ENCODE measurements at places on chromosomes 4 and X. TPM values are rescaled to one million over a fixed set of nuclear protein-coding genes. Genes with fewer than 3 reads are reported as not detected.

DNA sequence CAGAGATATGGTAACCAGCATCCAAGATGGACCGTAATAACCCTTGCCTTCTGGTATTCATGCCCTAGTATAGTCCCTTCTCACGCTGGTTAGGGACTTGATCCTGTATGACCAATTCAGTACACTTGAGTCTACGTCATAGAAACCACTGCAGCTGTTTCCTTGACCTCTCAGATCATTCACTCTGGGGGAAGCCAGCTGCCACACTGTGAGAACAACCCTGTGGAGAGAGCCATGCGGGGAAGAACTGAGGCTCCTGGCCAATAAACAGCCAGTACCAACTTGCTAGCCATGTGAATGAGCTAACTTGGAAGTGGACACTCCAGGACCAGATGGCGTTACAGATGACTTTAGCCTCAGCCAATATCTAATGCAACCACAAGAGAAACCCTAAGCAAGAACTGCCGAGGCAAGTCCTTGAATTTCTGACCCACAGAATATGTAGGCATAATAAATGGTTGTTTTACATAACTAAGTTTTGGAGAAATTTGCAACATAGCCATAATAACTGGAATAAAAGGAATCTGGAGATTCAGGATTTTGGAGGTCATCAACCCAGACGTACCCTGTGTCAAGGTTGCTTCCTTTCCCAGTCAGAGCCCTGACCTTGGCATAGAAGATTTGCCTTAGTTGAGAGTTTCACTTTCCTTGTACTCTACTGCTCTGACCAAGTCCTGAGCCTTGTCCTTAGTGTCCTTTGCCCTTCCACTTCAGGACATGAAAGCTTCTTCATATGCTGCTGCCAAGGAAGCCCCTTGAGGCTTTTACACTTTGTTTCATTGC is 87.3 kb upstream of the ZNF81 start:
- no peaks in the 10 kb centered on the region for H3K36me3 ChIP-seq
- no peak for DNase-seq
- no peak overlapping the region for H3K4me3 ChIP-seq

DNA sequence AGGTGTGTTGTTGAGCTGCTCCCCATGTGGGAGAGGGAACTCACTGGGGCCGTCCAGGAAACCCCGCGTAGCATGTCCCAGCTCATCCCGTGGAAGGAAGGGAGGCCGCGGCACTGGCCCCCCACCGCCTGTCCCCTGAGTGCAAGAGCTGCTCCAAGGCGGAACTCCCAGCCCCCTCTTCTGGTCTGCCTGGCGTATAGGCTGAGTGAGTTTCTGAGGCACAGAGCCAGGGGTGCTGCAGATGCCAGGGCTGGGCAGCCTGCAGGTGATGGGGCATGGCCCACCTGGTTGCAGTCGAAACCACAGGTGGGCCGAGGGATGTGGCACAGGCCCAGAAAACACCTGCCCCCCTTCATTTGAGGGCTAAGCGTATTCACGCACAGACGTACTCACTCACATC is 49.6 kb downstream of the ABLIM2 start:
- no peak overlapping the region for H3K4me3 ChIP-seq
- DNase-seq: no peak
- no peaks in the 10 kb centered on the region for H3K36me3 ChIP-seq
- no peaks in the 10 kb centered on the region for H3K27me3 ChIP-seq

DNA sequence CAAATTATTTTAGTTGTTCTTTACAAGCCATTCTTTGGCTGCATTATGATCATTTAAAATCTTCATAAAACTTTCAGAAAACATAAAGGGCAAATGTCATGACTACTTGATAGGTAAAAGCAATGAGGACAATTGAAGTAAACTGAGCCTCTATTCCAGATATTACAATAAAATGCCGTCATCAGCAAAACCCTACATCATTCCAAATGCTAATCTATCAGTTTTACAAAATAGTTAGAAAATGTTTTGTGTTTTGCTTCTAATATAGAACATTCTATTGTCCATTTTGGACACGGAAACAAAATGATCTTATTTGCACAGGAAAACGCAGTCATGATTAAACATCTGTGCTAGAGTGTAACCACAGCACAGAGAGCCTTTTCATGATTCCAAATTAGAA is 1330.6 kb upstream of the ADGRL3 start:
- H3K4me1 ChIP-seq: no peaks in the 10 kb centered on the region
- no peak overlapping the region for H3K4me3 ChIP-seq
- H3K27ac ChIP-seq: no peak overlapping the region
- no peaks in the 10 kb centered on the region for H3K27me3 ChIP-seq

DNA sequence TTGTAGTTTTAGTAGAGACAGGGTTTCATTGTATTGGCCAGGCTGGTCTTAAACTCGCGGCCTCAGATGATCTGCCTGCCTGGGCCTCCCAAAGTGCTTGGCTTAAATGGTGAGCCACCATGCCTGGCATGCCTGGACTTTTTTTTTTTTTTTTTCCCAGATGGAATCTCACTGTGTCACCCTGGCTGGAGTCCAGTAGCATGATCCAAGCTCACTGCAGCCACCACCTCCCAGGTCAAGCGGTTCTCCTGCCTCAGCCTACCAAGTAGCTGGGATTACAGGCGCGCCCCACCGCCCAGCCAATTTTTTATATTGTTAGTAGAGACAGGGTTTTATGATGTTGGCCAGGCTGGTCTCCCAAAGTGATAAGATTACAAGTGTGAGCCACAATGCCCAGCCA is 8.4 kb downstream of the UBE2K start:
- DNase-seq: no peak
- H3K27ac ChIP-seq: no peak overlapping the region
- peaks cover 3% of the 10 kb centered on the region for H3K36me3 ChIP-seq

Gene C4orf51
- not detected for total RNA-seq

Data from naive thymus-derived CD4-positive, alpha-beta T cell (primary cell).